ENCODE measurements at places on chromosomes 13 and 19.
A peak's percentile ranks its signal among the peaks of the same experiment; 100 is the strongest.

DNA sequence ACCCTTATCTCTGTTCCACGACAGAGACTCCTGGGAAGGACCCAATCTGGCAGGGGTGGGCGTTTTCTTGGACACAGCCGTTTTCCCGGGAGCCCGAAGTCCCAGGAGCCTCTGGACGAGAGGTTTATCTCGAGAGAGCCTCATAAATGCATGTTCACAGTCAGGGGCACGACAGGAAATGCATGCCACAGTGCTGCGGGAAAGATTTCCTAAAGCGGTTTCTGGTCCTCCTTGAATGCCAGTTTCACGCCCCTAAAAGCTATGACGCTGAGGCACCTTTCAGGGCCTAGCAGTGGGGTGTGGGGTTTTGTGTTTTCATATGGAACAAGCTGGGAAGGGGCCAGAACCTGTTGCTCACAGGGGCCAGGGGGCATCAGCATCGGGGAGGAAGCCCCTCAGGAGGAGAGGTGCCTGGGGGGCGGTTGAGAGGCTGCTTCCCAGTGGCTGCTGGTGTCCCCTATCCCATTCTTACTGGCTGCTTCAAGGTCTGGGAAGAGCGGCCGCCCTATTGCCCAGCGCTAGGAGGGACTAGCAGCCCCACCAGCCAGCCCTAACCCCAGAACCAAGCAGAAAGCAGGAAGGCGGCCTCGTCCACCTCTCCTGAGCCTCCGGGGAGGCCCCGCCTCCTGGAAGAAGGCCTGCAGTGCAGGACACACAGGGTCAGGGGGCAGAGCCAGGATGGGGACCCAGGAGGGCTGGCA lies 157.0 kb downstream of the KDM4B start:
- DNase-seq: no peak

DNA sequence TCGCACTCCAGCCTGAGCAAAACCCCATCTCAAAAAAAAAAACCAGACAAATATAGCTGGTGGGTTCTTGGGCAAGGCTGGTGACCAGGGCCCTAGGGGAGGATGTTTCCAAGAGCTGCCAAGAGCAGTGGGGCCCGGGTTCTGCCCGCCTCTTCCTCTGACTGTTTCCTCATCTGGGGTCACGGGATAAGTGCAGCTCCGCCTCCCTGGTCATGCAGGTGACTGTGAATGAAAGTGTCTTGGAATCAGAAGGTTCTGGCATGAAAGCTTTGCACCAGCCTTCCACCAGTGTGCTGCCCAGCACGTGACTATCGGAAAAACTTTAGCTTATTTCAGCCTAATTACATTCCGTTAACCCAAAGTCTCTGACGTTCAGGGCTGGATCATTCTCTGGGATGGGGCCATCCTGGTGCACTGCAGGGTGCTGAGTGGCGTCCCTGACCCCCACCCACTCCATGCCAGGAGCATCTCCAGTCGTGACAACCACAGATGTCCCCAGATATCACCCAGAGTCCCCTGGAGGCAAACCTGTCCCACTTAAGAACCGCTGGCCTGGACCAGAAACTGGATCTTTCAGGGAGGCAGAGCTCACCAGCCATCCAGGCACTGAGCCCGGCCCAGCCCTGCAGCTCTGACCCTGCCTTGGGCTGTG lies 85.6 kb downstream of the GNG7 start:
- DNase-seq: no peak

DNA sequence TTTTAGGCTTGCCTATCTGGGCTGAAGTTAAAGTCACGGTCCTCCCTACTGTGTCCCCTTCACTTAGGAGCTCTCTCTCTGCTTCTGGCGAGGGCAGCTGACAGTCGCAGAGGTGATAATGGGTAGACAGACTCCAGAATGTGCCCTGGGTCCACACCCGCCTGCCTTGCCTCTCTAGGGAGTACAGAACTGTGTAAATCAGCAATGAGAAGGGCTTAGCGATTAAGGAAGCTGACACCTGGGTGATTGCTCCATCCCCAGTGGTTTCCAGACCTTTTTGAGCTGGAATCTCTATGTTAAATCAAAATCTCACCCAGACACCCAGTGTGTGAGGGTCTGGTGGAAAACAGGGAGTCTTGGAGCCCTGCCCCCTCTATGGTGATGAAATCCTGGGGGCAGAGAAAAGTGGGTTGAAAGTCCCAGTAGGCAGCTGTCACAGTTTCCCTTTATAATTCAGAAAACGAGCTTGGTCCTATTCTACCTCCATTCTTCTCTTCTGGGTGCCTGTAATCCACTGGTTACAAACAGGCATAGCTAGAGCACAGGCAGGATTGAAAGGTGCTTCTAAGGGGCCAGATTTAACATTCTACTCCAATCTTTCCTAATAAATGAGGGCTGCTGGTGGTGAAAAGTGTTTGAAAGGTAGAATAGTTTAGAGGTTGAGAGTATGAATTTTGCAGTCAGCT lies 46.9 kb downstream of the OLFM4 start:
- no peak for DNase-seq

- DNase-seq: no peak
These were observed 423.4 kb downstream of the FOXO1 start for GRCh38 chr13:40243047-40243446.

DNA sequence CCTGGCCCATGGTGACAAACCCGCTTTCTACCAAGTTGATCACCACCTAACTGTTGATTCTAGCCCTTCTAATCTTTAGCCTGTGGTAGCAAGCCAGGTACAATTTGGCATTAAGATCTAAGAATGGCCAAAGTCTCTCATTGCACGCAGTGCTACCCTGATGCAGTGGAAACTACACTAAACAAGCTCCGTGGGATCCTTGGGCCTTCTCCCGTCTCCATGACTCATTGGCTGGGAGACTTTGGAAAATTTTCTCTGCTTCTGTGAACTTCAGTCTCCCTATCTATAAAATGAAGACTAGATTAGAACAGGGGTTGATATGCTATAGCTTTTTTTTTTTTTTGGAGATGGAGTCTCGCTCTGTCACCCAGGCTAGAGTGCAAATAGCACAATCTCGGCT lies 223.0 kb downstream of the TSHZ3 start:
- DNase-seq: no peak

- DNase-seq: no peak
These were observed 52.8 kb downstream of the SPTBN4 start for GRCh38 chr19:40519352-40520322.

DNA sequence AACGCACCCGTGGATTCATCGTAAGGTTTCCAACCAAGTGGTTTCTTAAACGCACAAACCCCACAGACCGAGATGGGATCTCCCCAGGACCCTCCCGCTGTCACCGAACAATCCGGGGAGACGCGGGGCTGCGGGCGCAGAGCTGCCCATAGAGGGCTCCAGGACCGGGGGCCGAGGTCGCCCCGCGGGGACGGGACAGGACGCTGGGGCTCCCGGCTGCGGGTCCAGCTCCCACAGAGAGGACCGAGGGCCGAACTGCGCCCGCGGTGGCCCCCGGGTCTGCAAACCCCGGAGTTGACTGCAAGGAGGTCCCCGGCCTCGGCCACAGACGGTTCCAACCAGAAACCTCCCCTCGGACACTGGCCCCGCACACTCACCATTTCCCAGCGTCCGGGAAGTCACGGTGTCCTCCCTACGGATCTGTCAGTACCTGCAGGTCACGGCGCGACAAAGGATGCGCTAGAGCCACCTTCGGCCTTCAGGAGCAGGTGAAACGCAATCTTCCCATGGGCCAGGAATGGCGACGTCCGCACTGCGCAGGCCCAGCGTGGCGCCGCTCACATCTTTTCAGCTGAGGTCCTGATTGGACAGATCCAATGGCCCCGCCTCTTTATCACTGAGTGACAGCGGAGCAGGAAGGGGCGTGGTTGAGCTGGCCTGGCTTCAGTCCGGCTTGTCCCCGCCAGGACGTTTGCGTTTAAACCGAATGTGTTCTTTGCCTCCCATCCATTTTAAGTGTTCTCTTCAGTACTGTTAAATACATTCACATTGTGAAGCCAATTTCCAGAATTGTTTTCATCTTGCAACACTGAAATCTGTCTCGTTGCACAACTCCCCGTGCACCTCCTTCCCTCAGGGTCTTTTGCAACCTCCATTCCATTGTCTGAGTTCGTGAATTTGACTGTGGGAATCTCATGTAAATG lies at the start of gene ZNF14:
Gene ZNF14, minus strand, starts transcription at position 534 of the 923 bp plus-strand sequence. Its CDS starts 154 bp downstream, at position 380.
- peak; percentile 72 for DNase-seq

DNA sequence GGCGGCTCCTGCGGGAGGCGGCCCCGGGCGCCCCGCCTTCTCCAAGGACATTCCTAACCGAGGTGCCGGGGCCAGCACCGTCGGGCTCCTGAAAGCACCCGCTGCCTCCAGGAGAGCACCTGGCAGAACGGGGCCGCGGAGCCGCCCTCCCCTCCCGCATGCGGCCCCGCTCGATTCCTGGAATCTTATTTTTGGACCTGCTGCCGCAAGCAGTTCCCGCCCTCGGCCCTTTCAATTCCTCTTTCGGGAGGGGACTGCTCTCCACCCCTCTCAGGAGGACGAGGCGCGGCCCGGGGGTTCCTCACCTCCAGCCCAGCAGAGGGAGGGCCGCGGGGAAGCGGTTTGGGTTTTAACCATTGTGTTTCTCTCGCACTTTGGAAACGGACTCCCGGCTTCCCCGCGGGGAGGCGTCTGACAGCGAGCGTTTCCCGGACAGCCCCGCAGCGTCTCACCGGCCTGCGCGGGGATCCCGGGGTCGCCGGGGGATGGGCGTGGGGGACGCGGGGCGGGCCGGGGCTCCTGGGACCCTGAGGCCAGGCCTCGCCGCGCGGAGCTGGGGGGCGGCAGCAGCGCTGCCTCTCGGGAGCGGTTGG lies 849 bp downstream of the GAS6 start:
- DNase-seq: no peak

- DNase-seq: no peak
These were observed 27.6 kb downstream of the ELL start for GRCh38 chr19:18494267-18494607.
